ENCODE measurements at places on chromosomes 16 and 17. TPM values are rescaled to one million over a fixed set of nuclear protein-coding genes. Genes with fewer than 3 reads are reported as not detected.

- DNase-seq = no peak
Observed at GRCh38 chr16:1633310-1633709, 21.1 kb downstream of the CRAMP1 start.

- no peak for DNase-seq
Observed at GRCh38 chr17:33039874-33040273, 48.2 kb downstream of the SPACA3 start.

GDPD3 gene
- 4.8 TPM for total RNA-seq

GRCh38 chr17:29586676-29587469, 2.6 kb downstream of the GIT1 start:
- no peak for DNase-seq

TSNAXIP1 gene
- total RNA-seq = 0.47 TPM

- no peak for DNase-seq
Observed at GRCh38 chr16:48526058-48526957, 83.7 kb downstream of the N4BP1 start.

GSDMA gene
- total RNA-seq = not detected

DNA sequence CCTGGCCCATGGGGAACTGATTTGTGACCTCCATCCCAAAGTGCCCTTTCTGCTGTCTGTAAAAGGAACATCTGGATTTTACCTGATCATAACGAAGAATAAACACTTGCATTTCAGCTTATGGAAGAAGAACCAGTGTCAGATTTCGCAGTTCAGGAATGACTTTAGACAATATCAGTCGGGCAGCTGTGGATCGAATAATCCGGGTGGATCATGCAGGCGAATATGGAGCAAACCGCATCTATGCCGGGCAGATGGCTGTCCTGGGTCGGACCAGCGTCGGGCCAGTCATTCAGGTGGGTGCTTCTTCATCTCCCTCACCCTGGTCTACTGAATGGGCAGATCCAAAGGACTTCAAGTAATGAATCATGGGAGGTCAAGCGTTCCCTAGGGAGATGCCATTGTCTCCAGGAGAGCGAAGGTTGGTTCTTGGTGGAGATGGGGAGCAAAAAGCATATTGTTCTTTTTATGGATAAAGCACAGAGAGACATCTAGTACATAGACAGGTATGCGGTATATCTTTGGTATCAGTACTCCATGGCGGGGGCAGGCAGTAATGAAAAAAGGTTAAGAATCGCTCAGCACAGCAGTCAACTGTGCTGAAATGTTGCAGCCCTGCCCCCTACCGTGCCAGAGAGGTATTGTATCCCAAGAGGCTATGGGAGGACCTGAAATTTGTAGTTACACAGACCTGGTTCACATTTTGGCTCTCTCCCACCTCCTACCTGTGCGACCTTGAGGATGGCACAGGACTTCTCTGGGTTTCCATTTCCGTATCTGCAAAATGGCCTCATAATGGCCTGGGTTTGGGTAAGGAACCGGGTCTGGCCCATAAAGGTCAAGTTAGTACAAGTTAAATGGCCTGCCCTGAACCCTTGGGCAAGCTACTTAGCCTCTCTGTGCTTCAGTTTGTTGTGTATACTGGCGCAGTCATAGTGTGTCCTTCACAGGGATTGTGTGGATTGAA, 4.7 kb downstream of the COQ7 start:
- no peak for DNase-seq

GRCh38 chr16:67296420-67296819, 17.1 kb downstream of the PLEKHG4 start:
- no peak for DNase-seq

DNA sequence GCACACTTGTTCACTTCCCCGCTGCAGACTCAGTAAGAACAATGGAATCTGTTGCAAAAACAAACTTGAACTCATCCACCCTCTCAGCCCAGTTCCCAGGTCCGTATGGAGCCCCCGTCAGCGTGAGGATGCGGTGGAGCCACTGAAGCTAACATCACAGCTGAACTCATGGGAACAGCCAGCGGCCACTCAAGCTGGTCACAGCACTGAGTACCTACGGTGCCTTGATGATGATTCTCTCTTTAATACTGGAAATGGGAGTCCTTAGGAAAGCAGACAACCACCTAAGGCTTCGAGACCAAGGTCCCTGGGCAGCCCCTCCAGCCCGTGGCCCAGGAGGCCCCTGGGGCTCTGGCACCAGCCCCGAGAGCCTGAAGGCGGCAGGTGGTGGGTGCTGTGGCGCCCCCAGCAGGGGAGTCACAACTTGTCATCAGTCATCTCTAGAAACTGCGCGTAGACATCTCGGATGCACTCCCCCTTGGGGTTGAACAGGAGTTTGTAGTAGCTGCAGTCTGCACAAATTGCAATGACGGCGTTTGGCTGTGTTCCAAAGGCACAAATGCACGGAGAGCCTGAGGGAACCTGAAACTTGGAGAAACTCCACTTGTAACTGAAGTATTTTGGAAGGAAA, 31.0 kb upstream of the RHOT1 start:
- peak; percentile 59 for DNase-seq

DNA sequence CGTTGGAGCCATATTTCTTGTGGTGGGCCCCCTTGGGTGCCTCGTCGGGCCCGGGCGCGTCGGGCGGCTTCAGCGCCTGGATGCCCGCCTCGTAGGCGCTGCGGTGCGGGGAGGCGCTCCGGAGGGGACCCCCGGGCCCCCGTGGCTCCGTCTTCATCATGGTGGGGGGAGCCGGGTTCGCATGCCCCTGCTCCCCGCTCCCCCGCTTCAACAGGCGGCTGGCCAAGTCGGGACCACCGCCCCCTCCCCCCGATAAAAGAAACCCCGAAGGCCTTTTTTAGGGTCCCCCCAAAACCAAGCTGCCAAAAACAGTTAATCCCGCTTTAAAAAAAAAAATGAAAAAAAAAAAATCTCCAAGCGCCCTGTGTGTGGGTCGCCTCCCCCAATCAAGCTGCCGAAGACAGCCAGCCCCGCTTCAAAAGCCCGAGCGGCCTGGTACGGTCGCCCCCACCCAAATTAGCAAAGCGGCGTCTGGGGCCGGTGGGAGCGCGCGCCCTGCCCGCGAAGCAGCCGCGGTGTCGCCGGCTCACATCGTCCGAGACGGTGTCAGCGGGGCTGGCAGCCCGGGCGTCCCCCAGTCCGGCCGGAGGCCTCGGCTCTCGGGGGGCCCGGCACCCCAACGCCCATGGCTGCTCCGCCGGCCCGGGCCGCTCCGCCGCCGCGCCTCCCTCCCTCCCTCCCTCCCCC, at the start of gene PPP1R9B:
Gene PPP1R9B (minus strand): TSS at position 324 of the 687 bp plus-strand sequence. CDS start 164 bp downstream, at position 160.
- no peak for DNase-seq

GRCh38 chr17:2054512-2055291, at the start of gene HIC1:
HIC1 (plus strand) TSS chr17:2055103; CDS start chr17:2056691, 1,588 bp downstream.
- peak; percentile 78 for DNase-seq

- no peak for DNase-seq
Observed at GRCh38 chr16:52676959-52677358, 130.0 kb upstream of the TOX3 start.

WNT3 gene
- total RNA-seq = 0.32 TPM

KIFC3 gene
- 93.5 TPM for total RNA-seq

DNA sequence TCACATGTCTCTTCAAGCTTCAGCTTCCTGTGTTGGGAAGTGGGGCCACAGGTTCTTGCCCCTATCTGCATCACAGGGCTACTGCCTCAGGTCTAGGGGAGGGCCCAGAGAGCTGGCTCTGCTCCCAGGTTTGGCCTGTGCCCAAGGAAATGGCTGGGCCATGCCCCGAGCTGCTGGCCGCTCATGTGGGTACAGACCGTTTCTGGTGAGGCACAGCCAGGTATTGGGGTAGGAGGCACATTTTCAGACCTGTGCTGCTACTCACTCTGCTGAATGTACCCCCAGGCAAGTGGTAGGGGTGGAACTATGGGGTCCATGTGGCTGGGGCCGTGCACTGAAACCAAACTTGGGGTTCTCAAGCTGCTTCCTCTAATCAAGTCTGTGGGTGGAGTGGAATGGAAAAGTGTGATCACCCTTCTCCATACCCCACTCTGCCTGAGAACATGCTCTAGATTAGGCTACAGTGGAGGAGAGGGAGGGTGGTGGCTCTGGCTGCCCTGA, 4.6 kb downstream of the GAS2L2 start:
- no peak for DNase-seq

DNA sequence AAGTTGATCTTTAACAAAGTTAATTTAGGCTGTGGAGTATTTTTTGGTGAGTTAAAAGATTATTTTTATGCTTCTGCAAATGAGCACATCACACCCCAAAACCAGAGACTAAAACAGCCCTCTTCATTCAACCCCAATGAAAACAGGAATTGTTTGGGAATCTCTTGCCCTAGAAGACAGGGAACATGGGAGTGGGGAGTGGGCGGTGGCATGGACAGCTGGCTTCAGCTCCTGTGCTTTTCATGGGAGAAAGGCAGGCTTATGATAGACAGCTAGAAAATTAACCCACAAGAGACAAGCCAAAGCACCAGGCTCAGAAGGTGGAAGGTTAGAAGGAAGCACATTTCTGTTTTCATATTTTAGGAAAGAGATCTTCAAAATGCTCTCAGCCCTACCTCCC, 19.2 kb downstream of the GRIN2A start:
- DNase-seq = no peak

TXNL4B gene
- 9.0 TPM for total RNA-seq

DNA sequence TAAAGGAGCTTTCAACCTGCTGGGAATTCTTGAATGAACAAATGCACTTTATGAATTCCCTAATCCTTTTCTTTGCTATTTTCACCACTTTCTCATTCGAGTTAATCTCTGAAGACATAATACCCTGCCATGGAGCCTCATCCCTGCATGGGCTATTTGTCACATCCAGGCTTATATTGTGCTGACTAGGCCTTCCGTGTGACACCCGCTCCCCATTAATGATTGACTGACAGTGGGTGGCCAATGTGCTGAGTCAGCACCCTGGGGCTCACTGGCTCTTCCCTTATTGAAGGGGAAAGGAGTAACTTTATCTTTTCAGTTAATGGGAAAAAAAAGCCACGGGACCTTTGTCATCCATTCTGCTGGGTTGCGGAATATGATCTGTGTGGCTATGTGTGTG, 1024.8 kb upstream of the EEF2KMT start:
- DNase-seq = no peak

GRCh38 chr17:74786431-74787055, 10.4 kb upstream of the NAT9 start:
- DNase-seq = no peak

GRCh38 chr17:66717641-66718058, 117.3 kb upstream of the CACNG5 start:
- DNase-seq = no peak

DNA sequence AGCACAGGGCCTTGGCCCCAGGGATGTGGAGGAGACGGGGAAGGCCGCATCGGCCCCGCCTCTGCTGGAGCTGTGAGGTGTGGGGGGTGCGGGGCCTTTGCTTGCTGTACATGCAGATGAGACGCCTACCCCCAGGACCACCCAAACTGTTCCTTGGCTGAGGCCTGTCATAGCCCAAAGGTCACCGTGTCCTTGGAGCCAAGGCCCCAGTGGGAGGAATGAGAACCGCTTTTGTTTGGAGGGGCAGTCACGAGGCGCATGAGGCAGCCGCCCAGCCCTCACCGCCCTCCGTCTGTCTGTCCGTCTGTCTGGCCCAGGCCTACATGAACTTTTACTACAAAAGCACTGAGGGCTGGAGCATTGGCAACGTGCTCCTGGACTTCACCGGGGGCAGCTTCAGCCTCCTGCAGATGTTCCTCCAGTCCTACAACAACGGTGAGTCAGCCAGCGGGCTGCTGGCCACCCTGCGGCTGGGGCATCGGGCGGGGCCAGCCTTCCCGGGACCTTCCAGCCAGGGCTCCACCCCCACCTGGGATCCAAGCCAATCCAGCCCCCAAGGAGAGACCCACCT, 8.8 kb downstream of the TAX1BP3 start:
- DNase-seq = peak; percentile 62

GRCh38 chr16:75019007-75019406, 20.2 kb downstream of the ZNRF1 start:
- DNase-seq = no peak

DNA sequence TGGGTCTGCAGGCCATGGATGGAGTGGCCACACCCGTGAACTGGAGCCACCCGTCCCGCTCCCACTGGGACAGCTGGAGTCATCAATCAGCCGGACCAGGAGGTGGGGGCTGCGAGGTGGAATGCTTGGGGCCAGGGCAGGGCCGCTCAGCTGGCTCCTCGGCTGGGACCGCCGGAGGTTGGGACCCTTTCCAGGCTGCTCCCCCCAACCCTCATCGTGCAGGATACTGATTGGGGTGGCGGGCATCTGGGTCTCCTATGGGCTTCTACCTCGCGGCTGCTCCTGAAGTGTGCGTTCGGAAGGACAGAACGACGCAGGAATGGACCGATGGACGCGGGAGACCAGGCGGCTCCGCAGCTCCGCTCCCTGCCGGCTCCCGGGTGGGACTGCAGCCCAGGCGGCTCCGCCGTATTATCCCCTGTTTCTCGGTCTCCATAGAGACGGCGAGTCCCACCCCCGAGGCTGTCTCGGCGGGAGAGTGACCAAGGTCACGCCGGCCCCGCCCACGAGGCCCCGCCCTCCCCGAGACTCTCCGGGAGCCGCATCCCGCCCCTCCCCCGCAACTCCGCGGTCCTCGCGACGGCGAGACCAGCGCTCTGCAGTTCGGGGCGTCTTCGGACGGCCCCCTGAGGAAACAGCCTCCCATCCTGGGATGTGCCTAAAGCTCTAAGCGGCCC, at the start of gene TPPP3:
Gene TPPP3 (minus strand): TSS at position 388 of the 677 bp plus-strand sequence. CDS start 2,387 bp downstream, outside the sequence.
- peak; percentile 95 for DNase-seq

Measured in heart left ventricle (tissue), 16 donors.